ENCODE measurements at places on chromosomes 3 and 15. TPM values are rescaled to one million over a fixed set of nuclear protein-coding genes. Genes with fewer than 3 reads are reported as not detected.

MCCC1 gene
- 18.3 TPM for total RNA-seq

AP3B2 gene
- not detected for total RNA-seq

IL20RB gene
- 0.56 TPM for total RNA-seq

SAMMSON gene
- not detected for total RNA-seq

DCBLD2 gene
- 196 TPM for total RNA-seq

REC114 gene
- not detected for total RNA-seq

NIT2 gene
- 13.3 TPM for total RNA-seq

PGBD4 gene
- total RNA-seq: 1.9 TPM

EPHA3 gene
- 0.18 TPM for total RNA-seq

GOLGA8G gene
- not detected for total RNA-seq

C2CD4B gene
- total RNA-seq: not detected
